ENCODE measurements at places on chromosomes 12 and 14.

GRCh38 chr12:25041006-25041741 lies 92.3 kb upstream of the BCAT1 start:
- DNase-seq = peak; percentile 13

GRCh38 chr12:75820071-75820470 lies 211.5 kb downstream of the PHLDA1 start:
- peak; percentile 19 for DNase-seq

GRCh38 chr12:118851891-118852290 lies 129.4 kb upstream of the SRRM4 start:
- DNase-seq = no peak

DNA sequence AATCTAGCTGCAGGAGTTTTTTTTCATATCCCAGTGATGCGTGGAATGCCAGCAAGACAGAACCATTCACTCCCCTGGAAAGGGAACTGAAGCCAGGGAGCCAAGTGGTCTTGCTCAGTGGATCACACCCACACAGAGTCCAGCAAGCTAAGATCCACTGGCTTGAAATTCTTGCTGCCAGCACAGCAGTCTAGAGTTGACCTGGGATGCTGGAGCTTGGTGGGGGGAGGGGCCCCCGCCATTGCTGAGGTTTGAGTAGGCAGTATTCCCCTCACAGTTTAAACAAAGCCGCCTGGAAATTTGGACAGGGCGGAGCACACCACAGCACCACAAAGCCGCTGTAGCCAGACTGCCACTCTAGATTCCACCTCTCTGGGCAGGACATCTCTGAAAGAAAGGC lies 86.9 kb upstream of the STXBP6 start:
- DNase-seq = no peak

DNA sequence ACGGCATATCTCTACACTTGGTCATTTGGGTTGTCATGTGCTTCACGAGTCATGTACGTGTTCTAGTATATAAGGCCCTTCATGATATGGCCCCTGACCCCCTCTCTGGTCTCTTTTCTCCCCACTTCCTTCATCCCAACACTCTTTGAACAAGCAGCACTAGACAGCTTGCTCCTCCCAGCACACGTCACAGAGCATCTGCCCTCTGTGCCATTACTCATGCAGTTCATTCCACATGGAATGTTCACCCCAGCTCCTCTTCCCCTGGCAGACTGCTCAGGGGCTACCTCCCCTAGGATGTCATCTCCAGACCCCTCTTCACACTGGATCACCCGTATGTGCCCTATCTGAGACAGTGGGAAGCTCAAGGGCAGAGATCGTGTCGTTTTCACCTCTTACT lies 14.1 kb upstream of the LRP1-AS start:
- DNase-seq = peak; percentile 79

- DNase-seq = no peak
These were observed 87.8 kb downstream of the SPRING1 start for GRCh38 chr12:116650062-116650461.

GRCh38 chr14:69581316-69581935 lies 6.8 kb upstream of the CCDC177 start:
- no peak for DNase-seq

DNA sequence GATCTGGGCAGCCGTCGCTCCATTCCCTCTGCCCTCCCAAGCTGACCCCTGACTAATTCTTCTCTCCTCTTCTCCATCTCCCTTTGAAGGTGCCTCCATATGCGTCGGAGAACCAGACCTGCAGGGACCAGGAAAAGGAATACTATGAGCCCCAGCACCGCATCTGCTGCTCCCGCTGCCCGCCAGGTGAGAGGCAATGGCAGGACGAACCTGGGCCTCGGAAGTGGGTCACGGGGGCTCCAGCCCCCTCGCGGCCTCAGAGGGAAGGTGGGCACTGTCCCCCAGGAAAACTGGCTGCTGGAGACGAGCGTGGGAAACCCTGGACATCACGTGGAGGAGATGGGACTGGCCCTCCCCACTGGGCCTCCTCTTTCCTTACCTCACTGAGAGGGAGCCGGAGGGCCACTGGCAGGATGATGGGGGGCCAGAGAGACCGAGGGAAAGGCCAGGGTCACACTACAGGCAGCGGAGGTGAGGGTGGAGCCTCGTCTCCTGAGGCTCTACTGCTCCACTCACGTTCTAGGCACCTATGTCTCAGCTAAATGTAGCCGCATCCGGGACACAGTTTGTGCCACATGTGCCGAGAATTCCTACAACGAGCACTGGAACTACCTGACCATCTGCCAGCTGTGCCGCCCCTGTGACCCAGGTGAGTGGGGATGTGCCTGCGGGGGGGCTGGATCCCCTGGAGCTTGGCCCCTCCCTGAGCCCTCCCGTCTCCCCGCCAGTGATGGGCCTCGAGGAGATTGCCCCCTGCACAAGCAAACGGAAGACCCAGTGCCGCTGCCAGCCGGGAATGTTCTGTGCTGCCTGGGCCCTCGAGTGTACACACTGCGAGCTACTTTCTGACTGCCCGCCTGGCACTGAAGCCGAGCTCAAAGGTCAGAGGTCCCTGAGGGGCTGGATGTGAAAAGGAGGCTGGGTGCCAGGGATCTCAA lies 806 bp downstream of the LTBR start:
- peak; percentile 19 for DNase-seq

- no peak for DNase-seq
These were observed 253.4 kb downstream of the BTG1 start for GRCh38 chr12:91892081-91892855.

GRCh38 chr14:72154645-72155378 lies 222.6 kb downstream of the RGS6 start:
- no peak for DNase-seq

- peak; percentile 79 for DNase-seq
These were observed 168.1 kb downstream of the BCAT1 start for GRCh38 chr12:24780697-24781368.

DNA sequence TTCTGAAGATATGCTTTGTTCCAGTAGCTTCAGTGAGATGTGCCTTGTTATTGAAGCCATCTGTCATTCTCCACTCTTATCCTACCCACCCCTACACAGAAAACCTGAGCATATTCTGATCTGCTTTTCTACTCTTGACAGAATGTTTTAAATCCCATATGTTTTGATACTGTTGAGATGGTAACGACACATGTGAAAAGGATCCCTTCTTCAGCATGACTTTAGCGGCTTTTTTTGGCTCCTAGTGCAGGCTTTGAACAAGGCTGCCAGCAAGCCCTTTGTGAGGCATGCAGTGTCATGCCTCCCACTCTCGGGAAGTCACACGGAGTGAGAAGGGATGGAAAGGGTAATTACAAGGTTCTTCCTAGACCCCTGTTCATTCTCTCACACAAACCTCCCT lies 228.8 kb upstream of the RGS6 start:
- DNase-seq = peak; percentile 66

GRCh38 chr14:100334904-100335303 lies 11.8 kb downstream of the SLC25A47 start:
- DNase-seq = no peak
